ENCODE measurements at places on chromosomes 13 and 19.

GRCh38 chr19:17499648-17500446 is 11.6 kb upstream of the PGLS start:
- peak; percentile 50 for DNase-seq

DNA sequence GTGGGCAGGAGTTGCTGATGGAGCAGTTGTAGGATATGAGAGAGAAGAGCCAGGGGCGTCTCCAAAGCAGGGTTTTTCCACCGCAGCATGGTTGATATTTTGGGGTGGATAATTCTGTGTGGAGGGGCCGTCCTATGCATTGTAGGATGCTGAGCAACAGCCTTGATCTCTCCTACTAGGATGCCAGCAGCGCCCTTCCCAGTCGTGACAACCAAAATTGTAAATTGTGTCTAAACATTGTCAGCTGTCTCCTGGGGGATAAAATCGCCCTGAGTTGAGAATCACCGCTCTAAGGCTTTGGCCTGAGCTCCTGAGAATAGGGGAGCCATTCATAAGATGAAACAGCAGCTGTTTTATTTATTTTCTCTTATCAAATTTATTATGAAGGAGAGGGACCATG is 4.2 kb downstream of the CACNG8 start:
- DNase-seq = no peak

- DNase-seq = no peak
Measured at GRCh38 chr19:41362143-41362847, 1.7 kb downstream of the B9D2 start.

DNA sequence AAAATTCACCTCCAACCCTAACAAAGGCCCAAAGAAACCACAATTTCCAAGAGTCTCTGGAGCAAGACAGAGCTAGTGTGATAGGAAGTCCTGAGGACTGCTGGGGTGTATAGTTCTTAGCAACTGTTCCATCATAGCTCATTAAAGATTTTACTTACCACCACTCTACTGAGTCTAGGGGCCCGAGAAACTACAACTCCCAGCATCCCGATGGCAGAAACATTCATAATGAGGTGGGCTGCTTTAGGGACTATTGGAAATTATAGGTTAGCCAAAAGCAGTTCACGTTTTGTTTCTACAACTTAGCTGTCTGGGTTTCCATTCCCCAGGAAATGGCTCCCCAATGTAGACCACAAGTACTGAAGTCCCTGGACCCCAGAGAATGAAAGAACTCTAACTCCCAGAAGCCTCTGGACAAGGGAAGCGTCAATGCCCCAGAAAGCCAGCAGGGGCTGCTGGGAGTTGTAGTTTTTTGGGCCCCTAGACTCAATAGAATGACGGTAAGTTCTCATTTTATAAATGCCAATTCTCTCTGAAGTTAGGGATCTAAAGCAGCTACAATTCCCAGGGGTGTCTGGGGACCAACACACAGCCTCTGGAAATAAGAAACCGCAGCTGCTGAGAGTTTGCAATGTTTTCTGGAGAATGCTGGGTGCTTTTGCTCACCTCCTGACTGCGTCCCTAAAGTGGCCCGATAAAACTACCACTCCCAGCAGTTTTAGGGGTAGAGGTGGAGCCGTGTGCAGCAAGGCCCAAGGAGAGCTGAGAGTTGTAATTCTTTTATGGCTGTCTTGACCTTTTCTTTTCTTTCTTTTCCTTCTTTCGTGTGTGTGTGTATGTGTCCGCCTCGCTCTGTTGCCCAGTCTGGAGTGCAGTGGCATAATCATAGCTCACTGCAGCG is 11.1 kb downstream of the FTL start:
- DNase-seq = no peak

DNA sequence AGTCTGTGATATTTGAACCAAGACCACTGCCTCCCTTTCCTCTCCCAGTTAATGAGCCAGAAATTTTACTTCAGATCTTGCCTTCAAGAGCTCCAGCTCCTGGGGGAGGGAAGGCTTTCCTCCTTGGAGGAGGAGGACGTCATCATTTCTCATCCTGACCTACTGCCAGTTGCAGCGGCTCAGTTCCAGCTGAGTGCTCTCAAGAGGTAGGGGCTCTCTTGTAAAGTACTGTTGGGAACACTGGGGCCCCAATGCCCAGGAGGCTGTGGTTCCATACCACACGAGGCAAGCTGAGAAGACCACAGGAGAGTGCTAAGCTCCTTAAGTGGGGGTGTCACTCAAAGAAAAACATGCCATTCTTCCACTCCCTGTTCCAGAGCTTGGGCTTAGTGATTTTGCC is 36.2 kb downstream of the METTL21C start:
- DNase-seq = no peak

GRCh38 chr13:29805994-29806979 is 44.1 kb downstream of the UBL3 start:
- DNase-seq = no peak
